NCI-H748 treated with DMSO at 0.1 percent for 48 hours (cell line): ENCODE measurements at places on chromosomes 2 and 18.

DNA sequence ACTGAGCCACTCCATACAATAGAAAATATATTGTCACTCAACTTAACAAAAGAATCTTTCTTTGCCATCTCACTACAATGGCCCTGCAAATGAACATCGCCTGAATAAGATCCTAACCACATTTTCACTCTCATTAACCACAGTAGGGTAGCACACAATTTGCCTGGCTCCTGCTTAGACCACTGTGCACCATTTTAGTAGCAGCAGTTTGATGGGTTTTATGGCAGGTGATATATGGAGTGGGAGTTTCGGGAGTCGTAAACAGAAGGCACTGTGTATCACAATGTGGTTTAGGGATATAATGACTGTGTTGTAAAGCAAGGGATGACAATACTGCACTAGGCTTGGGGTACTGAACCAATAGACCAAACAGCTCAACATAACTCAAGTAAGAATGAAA is 617.4 kb downstream of the BCL11A start:
- no peak for DNase-seq

DNA sequence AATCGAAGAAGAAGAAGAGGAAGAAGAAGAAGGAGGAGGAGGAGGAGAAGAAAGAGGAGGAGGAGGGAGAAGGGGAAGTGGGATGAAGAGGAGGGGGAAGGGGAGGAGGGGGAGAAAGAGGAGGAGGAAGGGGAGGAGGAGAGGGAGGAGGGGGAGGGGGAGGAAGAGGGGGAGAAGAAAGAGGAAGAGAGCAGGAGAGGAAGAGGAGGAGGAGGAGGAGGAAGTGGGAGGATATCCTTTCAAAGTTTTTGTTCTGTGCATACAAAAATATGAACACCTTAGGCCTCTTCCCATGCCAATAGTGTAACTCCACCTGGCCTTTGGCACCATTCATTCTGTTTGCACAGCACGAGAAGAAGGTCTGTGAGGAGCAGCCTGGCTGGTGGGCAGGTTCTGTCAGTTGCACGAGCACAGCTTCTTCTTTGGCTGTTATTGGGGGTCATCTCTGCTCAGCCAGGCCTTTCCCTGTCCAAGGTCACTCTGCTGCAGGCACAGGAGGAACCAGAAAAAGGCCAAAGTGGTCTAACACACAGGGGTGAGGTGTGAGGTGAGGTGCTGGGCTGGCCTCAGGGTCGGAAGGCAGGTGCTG is 25.8 kb upstream of the PLB1 start:
- no peak for DNase-seq

- DNase-seq = no peak
Measured at GRCh38 chr2:145350011-145350410, 830.1 kb upstream of the ZEB2 start.

DNA sequence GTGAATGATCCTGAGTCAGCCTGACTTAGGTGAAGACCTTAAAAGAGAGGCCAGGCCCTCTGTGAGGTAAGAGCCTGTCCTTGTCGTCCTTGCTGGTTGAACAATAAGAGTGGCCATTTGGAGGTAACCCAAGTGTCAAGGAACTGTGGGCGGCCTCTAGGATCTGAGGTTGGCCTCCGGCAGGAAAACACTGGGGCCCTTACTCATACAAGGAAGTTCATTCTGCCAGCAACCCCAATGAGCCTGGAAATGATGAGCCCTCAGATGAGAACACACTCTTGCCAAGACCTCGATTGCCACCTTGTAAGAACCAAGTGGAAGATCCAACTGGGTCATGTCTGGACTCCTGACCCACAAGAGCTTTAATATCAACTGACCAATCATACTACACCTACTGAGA is 95.5 kb upstream of the LRATD1 start:
- no peak for DNase-seq

DNA sequence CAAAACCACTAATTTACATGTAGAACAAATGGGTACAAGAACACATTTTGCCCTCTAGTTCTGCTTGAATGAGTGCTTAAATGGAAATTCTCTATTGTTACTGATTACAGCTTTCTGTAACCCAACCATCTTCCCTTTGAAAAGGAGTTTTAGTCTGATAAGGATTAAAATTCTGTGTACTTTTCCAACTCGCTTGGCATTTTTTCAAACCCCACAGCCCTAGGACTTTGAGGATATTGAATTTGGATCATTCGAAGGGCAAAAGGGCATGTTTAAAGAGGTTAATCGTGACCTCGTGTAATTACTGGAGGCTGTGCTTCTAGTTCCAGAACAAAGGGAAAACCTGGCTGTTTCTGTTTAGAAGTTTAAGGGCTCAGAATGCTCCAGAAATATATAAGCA is 432.3 kb downstream of the PID1 start:
- peak; percentile 26 for DNase-seq

DNA sequence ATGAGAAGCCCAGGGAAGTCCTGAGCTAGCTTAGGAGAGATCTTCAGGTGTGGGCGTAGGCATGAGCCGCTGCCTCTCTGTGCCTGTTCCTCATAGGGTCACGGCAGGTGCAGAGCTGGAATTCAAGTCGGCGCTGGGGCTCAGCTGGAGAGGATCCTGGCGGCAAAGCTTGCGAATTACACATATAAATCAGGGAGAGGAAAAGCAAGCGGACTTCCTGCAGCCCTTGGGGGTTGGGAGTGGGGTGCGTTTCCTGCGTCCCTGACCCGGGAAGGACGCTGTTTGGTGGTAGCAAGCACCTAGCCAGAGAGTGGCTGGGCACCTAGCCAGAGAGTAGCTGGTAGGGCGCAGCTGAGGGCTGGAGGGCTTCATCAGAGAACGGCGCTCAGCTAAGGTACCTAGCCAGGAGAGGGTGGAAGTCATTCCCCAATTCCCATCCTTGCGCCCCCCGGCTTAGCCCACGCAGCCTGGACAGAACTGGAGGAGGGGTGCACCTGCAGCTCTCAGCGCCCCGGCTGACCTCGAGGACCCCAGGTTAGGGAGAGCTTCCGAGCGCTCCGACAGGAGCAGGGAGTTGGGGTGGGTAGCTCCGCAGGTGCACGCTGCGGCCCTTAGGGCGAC is 459 bp upstream of the EFR3B start:
- DNase-seq = peak; percentile 95

- no peak for DNase-seq
Measured at GRCh38 chr2:83172841-83173240, 1286.2 kb downstream of the SUCLG1 start.

DNA sequence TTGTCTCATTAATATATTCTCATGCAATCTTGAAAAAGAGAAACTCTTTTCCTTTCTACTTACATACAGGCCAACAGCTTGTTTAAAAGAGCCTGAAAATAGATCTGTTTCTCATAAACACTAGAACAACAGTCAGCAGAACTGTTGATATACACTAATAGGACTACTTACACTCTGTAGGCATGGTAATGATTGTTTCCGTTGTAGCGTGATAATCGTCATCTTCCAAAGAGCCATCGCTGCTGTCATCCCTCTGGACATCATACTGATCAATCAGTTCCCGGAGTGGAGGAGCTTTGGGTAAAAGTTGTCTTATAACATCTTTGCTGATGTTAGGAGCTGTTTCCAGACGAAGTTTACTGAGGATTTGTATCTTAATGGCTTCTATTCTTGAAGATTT is 476 bp downstream of the MSTN start:
- peak; percentile 42 for DNase-seq

DNA sequence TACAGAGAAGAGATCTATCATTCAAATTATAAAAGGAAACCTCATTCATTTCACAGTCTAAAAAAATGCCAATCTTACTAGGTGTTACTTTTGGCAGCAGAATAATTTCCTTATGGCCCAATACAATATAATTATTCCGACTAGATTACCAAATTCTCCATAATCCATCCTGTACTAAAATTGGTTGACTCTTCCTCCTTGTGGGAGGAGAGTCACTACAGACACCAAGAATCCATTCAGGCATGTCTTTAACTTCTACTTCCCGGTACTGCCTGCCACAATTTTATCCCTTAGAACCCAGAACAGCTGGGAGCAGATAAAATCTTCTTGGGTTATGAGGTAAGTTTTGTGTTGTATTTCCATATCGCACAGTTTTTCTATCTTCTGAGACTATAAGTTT is 9.9 kb downstream of the FARSB start:
- DNase-seq = no peak

- no peak for DNase-seq
Measured at GRCh38 chr2:228224410-228224809, 42.9 kb upstream of the SPHKAP start.

GRCh38 chr18:38752430-38752829 is 1186.8 kb upstream of the CELF4 start:
- DNase-seq = no peak

DNA sequence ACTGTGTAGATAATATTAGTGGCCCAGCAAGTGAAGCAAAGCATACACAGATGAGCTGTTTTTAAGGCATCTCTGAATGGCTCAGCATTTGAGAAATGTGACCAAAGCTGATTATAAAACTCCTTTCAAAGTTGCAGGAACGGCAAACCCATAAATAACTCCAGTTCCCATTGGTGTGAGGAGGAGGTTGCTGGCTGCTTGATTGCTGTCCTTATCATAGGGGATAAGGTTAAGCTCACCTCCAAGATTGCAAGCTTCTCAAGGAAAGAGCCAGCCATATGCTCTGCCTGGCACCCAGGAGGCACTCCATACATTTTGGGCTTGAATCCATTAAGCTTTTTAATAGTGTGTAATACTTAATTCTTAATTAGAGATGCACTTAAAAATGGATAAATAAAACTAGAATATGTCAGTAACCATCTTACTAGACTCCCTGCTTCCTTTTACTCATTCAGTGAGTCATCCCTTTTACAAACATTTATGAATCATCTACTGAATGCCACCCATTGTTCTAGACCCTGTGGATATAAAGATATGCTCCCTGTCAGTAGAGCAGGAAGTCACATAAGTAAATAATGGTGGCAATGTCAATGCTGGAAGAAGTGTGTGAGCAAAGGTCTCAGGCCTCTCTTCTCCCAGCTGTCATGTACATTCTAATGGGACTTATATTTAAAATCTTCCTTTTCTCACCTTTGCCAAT is 99.3 kb downstream of the SPATS2L start:
- peak; percentile 82 for DNase-seq

DNA sequence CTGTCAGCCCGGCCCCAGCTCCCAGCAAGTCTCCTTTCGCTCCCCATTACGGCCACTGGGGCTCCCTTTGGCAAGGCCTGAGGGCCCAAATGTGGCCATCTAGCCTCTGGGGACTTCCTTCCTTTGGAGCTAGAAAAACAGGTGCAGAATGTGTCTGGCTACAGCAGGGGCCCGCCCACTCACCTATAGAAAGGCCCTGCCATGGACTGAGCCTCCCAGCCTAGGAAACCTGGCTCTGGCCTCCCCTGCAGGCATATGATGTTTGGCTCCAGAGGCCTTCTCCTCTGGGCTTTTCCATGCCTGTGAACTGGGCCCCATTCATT is 55.3 kb upstream of the ALPP start:
- no peak for DNase-seq

DNA sequence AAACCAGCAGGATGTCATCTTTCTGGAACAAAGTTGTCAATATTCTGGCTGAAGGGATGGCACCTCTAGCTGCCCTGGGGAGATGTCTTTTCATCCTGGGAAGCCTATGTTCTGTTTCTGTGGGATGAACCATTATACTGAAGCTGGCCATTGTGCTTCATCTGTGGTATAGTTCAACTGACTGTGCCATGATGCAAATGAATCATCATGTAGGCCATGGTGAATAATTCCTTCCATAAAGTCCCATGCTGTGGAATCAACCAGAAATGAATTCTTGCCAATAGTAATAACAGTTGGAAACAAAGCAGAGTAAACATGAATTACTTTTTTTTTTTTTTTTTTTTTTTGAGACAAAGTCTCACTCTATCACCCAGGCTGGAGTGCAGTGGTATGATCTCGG is 64.1 kb upstream of the CNGA3 start:
- DNase-seq = no peak

DNA sequence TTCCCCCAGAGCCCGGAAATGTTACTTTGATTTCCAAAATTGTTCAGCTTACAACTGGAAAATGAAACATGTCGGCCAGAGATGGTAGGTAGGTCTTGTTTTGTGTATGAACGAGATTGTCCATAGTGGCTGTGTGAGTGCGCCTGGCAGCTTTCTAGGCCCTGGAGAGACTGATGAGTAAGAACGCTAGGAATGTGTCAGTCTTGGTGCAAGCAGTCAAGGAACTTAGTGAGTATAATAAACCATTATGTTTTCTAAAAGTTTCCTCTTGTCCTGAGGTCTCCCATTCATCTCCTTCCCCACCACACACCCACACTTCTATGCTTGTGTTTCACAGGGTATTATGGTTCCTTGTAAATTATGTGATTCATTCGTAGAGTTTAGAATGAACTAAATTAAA is 234.2 kb downstream of the CDH2 start:
- DNase-seq = no peak

DNA sequence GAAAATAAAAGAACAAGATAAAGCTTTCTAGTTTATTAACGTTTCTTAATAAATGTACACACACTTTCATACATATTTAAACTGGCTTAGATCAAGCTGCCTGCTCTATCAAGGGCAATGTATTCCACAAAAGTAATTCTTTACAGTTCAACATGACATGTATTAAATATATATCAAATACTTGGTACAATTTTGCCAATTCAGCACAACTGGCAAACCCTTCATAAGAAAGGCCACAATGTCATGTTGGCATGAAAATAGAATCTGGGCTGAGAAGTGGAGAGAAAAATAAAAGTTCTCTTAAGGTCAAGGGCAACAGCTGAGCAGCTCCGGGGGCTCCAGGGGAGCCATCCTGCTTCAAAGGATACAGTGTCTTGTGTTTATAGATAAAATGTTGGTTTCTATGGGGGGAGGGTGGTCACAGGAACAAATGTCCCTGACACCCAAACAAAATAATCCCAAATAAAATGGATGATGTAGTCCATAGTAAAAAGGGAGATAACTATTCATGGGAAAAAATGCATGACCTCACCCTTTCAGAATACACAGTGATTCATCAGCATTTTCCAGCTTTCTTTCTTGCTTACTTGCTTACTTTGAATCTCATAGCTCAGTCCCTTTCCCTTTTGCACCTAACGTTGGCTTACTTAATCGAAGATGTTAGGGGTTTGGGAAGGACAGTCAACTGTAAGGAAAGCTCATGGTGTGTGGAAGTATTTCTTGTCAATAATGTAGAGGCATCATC is 494.9 kb downstream of the NYAP2 start:
- DNase-seq = no peak

DNA sequence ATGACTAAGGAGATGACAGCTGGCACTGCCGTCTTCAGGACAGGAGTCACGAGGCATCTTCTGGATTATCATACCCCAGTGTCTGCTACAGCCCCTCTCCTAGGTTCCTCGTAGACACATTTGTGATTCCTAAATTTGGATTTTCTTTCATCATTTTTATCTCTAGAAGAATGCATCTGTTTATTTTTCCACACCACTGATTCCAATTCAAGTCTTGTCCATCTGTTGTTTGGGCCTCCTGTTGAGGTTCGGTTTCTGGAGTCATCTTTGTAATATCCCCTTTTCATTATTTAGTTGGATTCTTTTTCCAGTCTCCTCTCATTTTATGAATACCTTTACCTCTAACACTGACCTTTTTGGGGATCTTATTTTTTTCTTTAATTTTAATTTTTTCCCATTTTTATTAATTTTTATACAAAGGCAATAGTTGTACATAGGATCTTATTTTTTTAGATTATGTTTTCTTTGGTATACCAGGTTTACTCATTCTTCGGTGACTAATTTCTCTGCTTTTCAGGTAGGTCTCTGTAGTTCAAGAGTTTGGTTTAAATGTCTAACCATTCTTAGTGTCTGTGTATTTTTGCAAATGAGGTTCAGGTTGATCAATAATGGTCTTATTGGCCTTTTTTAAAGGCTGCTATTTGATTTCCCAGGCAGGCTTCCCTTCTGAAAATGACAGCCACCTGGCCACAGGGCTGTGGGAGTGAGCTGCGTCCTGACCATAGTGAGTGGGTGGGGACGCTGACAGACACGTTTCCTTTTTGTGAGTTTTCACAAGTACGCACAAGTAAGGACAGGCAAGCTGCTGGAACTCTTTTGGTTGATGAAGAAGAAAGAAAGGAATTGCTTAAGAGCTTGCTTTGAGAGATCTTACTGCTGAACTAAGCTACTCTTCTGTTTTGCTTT is 34.5 kb downstream of the FARP2 start:
- no peak for DNase-seq
